ENCODE measurements at places on chromosomes 12 and 14. TPM values are rescaled to one million over a fixed set of nuclear protein-coding genes. Genes with fewer than 3 reads are reported as not detected.

DNA sequence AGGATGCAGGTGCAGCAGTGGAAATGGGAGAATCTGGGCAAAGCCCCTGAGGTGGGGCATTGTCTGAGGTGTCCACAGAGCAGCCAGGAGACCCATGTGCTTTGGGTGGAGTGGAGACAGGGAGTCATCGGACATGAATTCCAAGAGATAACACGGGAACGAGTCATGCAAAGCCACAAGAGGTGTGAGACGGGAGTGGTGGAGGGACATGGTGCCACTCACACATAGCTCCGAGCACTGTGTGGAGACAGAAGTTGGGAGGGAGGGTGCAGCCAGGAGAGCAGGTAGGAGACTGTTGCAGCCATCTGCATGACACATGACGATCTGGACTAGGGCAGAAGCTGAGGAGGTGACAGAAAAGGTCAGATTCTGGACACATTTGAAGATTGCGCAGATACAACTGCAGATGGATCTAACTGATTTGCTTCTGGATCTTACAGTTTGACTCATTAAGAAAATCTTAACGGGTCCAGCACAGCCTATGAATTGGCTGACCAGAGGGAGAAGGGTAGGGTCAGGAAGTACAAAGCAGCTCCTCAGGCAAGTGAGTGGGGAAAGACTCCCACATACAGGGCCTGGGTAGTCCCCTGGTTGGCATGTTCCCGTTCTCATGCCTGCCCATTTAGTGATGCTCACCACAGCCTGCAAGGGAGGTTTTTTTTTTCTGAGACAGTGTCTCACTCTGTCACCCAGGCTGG, 379.8 kb downstream of the FUT8 start:
- DNase-seq: no peak

- DNase-seq: no peak
Observed at GRCh38 chr14:53137568-53138203, 15.4 kb downstream of the DDHD1 start.

DNA sequence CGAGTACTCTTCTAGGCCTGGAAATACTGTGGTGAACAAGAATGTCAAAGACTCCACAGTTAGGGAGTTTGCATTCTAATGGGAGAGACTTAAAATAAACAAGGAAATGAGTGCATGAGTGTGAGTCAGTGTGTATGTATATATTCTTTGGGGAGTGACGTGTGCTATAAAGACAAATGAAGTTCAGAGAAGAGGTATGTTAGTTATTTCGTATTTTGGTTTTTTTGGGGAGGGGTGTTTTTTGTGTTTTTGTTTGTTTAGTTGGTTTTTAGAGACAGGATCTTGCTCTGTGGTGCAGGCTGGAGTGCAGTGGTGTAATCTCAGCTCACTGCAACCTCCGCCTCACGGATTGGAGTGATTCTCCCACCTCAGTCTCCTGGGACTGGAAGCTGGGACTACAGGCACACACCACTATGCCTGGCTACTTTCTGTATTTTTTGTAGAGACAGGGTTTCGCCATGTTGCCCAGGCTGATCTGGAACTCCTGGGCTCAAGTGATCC, 74.3 kb downstream of the SRGAP1 start:
- no peak for DNase-seq

DNA sequence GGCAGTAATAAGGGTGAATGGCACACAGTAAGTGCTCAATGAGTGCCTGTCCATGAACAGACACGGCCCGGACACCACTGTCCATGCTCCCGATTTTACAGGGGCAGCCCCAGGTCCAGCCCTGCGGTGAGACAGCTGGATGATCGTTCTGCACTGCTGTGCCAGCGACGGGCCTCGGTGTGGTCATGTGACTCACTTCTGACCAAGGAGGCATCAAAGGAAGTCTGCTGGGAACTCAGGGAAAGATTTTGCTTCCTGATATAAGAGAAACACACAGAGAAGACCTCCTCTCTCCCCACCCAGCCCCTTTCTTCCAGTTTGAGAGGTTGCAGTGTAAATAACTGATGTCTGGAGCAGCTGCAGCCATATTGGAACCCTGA, 126.6 kb downstream of the SCARB1 start:
- DNase-seq: no peak

GRCh38 chr12:31343139-31343538, 17.2 kb upstream of the SINHCAF start:
- DNase-seq: no peak

MANSC4 gene
- total RNA-seq: not detected

EIF2S3B gene
- 0.99 TPM for total RNA-seq

PRB2 gene
- 0.20 TPM for total RNA-seq

All from skin of body (tissue), 3 donors.